Right cardiac atrium (tissue), 5 donors: ENCODE measurements at places on chromosomes 7 and 10. TPM values are rescaled to one million over a fixed set of nuclear protein-coding genes. Genes with fewer than 3 reads are reported as not detected.
A peak's percentile ranks its signal among the peaks of the same experiment; 100 is the strongest.

DNA sequence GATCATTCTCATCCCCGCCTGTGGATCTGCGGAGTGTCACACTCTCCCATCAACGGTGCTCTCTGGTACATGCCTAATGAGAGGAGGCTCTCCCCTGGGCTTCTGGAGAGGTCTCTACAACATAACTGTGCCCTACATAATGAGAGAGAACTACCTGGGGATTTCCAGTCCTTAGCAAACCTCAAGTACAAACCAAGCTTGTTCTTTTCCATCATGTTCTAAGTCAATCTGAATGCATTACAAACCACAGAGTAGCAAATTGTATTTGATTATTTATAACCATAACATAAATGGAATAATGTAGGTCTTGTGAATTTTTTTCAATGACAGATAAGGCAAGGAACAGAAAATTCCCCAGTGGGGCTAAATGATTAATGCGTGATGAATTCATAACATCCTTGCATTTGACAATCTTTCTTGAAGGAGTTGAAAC, 412.4 kb upstream of the NRP1 start:
- DNase-seq, result no peak

DNA sequence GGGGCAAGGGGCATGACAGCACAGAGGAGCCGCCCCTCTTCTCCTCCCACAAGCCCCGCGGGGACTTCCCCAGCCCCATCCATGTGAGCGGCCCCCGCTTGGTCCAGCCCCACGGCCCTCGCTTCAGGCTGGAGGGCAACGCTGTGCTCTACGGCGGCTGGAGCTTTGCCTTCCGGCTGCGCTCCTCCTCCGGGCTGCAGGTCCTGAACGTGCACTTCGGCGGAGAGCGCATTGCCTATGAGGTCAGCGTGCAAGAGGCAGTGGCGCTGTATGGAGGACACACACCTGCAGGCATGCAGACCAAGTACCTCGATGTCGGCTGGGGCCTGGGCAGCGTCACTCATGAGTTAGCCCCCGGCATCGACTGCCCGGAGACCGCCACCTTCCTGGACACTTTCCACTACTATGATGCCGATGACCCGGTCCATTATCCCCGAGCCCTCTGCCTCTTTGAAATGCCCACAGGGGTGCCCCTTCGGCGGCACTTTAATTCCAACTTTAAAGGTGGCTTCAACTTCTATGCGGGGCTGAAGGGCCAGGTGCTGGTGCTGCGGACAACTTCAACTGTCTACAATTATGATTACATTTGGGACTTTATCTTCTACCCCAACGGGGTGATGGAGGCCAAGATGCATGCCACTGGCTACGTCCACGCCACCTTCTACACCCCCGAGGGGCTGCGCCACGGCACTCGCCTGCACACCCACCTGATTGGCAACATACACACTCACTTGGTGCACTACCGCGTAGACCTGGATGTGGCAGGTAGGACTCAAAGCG, 5.1 kb downstream of the AOC1 start:
- DNase-seq, result no peak

- peak; percentile 49 for DNase-seq
Measured at GRCh38 chr7:34208878-34209621, 303.7 kb downstream of the BMPER start.

DNA sequence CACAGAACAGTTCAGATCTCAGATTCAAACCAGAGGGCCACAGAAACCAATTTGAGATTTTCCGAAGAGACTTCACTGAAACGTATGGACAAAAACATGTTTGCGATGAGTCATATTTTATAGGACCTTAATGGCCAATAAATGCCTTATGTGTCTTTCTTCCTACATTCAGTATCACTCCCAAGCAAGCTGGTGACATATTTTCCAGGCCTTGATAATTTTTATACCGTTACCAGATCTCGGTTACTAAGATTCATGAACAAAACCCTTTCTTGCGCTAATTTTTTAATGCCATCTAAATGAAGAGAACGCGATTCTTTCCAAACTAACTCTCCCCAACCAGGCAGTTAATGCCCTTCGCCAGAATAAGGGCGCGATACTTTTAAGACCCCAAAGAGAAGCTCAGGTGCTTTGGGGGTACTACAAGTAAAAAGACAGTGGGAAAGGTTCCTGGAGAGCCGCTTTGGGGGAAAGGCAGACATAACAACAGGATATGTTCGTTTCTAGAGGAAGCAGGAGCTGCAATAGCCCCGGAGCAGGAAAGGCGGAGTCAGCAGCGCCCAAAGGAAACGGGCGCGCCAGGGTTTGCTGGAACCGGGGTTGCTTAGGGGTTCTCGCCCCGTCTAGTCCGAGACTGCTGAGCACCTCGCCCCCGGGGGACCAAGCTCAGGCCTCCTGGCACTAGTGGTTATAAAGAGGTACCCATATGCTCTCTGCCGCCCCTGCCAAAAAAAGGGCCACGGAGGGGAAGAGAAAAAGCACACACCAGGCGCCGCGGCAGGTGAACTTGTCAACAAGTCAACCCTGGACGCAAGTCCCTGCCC, 884 bp downstream of the ICA1 start:
- peak; percentile 85 for DNase-seq

DNA sequence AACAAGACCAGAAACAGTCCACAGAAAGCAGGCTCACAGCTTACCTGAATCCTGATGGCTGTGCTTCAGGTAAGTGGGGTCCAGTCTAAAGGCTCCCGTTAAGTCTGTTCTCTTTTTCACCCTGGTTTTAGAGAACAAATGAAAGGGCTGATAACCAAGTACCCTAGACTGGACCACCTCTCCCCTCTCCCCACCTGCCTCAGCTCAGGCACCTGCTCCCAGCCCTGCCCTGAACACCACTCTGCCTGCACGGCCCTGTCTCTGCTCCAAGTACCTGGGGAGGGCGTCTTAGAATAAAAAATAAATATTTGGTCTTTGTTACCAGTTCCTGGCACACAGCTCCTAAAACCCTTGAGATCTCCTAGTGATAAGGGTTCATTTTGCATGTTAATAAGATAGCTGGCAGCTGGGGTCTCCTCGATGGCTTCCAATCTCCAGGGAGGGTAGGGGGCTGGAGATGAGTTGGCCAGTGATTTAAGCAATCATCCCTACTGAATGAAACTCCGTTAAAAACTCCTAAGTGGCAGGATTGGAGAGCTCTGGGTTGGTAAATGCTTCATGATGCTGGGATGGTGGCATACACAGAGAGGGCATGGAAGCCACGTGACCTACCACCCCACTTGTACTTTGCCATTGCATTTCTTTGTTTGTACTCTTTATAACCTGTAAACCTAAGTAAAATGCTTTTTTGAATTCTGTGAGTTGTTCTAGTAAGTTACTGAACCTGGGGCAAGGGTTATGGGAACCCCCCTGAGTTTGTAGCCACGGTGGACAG, 29.8 kb upstream of the FIGNL1 start:
- no peak for DNase-seq

GRCh38 chr10:63703113-63703670, 182.0 kb downstream of the REEP3 start:
- DNase-seq, result no peak

The PTEN gene
- total RNA-seq, result 76.2 TPM

The IFIT2 gene
- 3.2 TPM for total RNA-seq

The OR2A12 gene
- not detected for total RNA-seq

The EPO gene
- not detected for total RNA-seq

The ETV1 gene
- total RNA-seq, result 47.5 TPM

The CTAGE6 gene
- not detected for total RNA-seq

The KIF5B gene
- total RNA-seq, result 134 TPM
